Calu3 (cell line): ENCODE measurements at places on chromosomes 1 and 21. TPM values are rescaled to one million over a fixed set of nuclear protein-coding genes. Genes with fewer than 3 reads are reported as not detected.
A peak's percentile ranks its signal among the peaks of the same experiment; 100 is the strongest.

DNA sequence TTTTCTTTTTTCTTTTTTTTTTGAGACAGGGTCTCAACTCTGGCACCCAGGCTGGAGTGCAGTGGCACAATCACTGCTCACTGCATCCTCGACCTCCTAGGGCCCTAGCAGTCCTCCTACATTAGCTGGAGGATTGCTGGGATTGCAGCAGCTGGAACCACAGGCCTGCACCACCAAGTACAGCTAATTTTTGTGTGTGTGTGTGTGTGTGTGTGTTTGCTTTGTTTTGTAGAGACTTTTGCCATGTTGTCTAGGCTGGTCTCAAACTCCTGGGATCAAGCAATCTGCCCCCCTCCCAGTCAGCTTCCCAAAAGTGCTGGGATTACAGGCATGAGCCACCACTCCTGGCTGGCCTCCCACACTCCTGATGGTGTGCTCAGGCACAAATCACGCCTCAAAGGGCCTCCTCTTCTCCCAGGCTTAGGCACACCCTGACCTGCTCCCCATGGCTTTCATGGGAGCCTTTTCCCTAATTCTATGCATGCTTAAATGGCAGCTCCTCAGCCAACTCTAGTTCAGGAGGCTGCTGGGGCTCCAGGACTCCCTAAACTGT is 9.4 kb downstream of the FAM229A start:
- H3K27ac ChIP-seq, result peak overlapping the region; percentile 35
- H3K27me3 ChIP-seq, result no peaks in the 10 kb centered on the region
- peaks cover 13% of the 10 kb centered on the region for H3K4me1 ChIP-seq
- H3K4me3 ChIP-seq, result peak overlapping the region; percentile 70

The SDF4 gene
- total RNA-seq, result 128 and 161 TPM in 2 replicates

DNA sequence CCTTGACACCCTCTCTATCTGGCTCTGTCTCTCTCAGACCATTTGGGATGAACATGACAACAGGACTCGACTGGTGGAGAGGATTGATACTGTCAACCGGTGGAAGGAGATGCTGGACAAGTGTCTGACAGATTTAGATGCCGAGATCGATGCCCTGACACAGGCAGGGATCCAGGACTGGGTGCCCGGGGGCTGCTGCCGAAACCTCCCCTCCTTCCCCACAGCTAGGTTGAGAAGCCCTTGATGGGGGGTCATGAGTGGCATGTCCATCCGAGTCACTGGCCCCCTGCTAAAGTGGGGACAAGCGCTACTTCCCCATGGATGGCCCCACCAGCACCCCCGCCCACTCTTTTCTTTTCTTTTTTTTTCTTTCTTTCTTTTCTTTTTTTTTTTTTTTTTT is 1.2 kb downstream of the TEKT2 start:
- H3K4me3 ChIP-seq, result no peak overlapping the region
- H3K27me3 ChIP-seq, result no peaks in the 10 kb centered on the region
- H3K27ac ChIP-seq, result no peak overlapping the region

The FAM229A gene
- total RNA-seq, result 7.3 and 7.5 TPM in 2 replicates

GRCh38 chr1:153261281-153262069 is 2.0 kb downstream of the LORICRIN start:
- H3K27me3 ChIP-seq, result peaks cover 89% of the 10 kb centered on the region
- H3K4me3 ChIP-seq, result peak overlapping the region; percentile 35
- no peaks in the 10 kb centered on the region for H3K4me1 ChIP-seq
- H3K36me3 ChIP-seq, result no peaks in the 10 kb centered on the region
- no peak overlapping the region for H3K27ac ChIP-seq
- peak; percentile 21 for DNase-seq

DNA sequence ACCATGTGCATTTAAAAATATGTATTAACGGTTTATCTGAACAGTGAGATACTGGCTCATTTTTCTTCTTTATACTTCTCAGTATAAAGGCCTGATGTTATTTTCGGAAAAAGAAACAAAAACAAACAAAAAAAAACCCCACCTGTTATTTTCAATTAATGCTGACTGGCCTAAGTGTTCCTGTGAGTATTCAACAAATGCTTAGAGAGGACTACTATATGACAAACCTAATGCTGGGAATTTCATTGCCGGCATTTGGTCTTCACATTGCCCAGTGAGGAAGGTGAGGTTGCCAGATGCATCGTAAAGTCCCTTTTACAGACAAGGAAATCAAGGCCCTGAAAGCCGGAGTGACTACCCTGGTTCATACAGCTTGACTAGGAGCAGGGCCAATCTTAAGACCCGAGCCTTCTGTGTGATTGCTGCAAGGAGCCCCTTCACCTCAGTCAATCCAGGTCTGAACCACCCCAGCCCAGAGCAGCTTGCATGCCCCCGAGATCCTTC is 599 bp downstream of the MRPL24 start:
- DNase-seq, result no peak
- peak overlapping the region; percentile 96 for H3K4me3 ChIP-seq
- H3K36me3 ChIP-seq, result peaks cover 85% of the 10 kb centered on the region

- H3K27ac ChIP-seq, result no peak overlapping the region
- peak; percentile 87 for DNase-seq
- H3K4me1 ChIP-seq, result peaks cover 9% of the 10 kb centered on the region
- no peak overlapping the region for H3K4me3 ChIP-seq
- no peaks in the 10 kb centered on the region for H3K36me3 ChIP-seq
Measured at GRCh38 chr1:204791453-204792353, 79.0 kb upstream of the NFASC start.

The RGS13 gene
- not detected in 2 replicates for total RNA-seq

The PBX1 gene
- 21.8 and 22.5 TPM in 2 replicates for total RNA-seq
